ENCODE measurements at places on chromosomes 4 and X.

DNA sequence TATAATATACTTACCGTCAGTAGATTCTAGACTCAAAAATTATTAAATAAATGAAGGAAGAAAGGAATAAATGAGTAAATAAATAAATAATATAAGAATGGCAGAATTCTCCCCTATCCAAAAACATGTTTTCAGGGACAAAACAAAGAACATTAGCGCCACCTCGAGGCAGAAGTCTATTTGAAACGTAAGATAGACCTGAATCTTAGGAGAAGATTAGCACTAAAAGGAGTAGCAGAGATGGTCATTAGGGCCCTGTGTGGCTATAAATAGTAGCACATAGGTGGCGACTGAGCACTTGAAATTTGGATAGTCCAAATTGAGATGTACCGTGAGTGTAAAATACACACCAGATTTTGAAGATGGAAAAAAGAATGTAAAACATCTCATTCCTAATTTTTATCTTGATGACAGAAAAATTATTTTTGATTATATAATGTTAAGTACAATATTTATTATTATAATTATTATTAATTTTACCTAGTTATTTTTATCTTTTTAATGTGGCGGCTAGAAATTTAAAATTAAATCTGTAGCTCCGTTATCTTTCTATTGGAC is 24.3 kb upstream of the SRD5A3 start:
- no peak for ATAC-seq

GRCh38 chr4:37001688-37002436 is 242.7 kb upstream of the NWD2 start:
- no peak for ATAC-seq

GRCh38 chr4:76498550-76498949 is 63.5 kb downstream of the SHROOM3 start:
- ATAC-seq = no peak

DNA sequence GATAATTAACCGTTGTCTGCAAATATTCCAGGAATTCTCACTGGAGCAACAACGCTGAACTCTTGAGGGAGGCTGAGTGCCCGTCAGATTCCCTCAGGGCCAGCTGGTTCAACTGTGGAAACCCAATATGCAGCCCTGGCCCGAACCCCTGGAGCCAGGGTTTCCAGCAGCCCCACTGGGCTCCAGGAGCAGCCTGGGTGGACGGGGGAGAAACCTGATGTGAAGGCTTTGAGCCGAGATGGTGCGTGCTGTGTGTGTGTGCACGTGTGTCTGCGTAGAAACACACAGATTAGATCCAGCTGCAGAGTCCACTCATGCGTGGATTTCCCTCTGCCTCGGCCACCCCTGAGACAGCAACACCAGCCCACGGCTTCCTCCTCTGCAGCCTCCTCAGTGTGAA is 19.4 kb upstream of the SLC25A6 start:
- ATAC-seq = no peak

GRCh38 chr4:165861363-165861762 is 11.7 kb upstream of the TLL1 start:
- ATAC-seq = no peak

DNA sequence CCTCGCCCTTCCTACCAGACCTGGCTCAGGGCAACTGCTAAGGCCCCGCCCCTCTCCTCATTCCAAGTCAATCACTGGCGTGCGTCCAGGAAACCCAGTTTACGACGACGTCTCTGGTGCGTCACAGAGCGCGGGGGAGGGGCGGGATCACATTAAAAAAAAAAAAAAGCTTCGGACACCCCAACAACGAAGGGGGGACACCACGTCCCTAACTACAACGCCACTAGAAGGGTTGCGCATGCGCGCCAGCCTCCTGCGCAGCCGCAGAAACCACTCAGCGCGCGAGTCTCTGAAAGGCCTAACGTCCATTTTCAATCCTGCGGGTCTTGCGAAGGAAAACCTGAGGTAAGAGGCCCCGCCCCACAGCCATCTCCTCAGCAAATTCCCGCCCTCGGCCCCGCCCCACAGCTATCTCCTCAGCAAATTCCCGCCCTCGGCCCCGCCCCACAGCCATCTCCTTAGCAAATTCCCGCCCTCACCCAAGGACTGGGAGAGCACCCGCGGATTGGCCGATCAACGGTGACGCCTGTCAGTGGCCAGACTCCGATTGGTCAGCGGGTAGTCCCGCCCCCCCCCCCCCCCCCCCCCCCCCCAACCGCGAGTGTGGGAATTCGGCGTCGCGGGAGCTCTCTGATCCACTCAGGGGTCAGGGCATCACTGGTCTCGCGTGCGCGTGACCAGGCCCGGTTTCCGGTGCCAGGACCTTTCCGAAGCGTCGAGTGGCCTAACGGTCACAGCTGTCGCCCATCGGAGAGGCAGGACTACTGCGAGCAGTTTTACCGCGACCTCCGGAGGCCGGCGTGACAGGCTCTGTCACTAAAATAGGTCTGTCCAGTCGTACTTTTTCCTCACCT is at the start of gene SCML1:
SCML1 (plus strand) TSS at position 638 of the 854 bp plus-strand sequence. CDS start 6,694 bp downstream, outside the sequence.
- peak; percentile 88 for ATAC-seq

DNA sequence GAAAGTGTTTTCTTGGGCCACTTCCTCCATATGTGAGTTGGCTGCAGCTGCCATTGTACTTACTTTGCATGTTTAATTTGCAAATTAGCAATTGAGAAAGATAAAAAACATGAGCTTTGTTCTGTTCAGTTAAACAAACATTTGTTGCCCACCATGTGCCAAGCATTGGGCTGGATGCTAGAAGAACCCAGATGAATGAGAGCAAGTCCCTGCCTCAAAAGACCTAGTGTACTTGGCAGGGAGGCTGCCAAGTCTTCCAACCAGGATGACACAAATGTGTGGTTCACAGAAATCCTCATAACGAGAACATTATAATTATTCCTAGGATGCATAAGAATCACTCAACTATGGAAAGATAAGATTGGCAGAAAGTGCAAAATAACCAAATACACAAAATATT is 66.7 kb downstream of the GPM6A start:
- no peak for ATAC-seq

- ATAC-seq = no peak
Observed at GRCh38 chr4:182188622-182189021, 54.6 kb upstream of the TENM3 start.

- no peak for ATAC-seq
Observed at GRCh38 chr4:1126506-1126905, 13.1 kb upstream of the RNF212 start.

DNA sequence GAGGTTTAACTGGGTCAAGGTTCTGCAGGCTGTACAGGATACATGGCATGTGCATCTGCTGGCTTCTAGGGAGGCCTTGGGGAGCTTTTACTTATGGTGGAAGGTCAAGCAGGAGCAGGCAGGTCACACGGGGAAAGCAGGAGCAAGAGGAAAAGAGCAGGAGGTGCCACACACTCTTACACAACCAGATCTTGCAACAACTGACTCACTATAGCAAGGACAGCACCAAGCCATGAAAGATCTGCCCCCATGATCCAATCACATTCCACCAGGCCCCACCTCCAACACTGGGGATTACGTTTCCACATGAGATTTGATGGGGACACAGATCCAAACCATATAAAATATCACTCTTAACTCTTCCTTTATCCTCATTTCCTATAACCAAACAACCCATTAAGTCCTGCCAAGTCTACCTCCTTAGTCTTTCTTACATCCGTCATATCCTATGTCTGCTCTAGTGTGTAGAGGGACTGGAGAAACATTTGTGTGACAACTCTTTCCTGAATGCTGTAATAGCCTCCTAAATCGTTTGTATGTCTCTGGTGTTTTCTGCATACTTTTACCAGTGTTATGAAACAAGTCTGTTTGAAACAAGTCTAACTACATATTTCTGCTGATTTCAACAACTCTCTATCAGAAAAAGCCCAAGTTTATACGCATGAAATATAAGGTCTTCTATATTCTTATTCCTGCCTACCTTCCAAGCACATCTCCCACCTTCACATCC is 8.3 kb upstream of the RAP2C start:
- ATAC-seq = no peak

Measured in activated CD4-positive, CD25-positive, alpha-beta regulatory T cell treated with anti-CD3 and anti-CD28 coated beads, Interleukin-2, amount 50 U/mL, for 24 hours (primary cell).